ENCODE measurements at places on chromosomes 3 and 15.

- no peak overlapping the region for H3K27ac ChIP-seq
- H3K27me3 ChIP-seq: no peaks in the 10 kb centered on the region
- peaks cover 9% of the 10 kb centered on the region for H3K36me3 ChIP-seq
- no peak overlapping the region for H3K4me3 ChIP-seq
Measured at GRCh38 chr15:80721476-80721875, 26.4 kb downstream of the ABHD17C start.

DNA sequence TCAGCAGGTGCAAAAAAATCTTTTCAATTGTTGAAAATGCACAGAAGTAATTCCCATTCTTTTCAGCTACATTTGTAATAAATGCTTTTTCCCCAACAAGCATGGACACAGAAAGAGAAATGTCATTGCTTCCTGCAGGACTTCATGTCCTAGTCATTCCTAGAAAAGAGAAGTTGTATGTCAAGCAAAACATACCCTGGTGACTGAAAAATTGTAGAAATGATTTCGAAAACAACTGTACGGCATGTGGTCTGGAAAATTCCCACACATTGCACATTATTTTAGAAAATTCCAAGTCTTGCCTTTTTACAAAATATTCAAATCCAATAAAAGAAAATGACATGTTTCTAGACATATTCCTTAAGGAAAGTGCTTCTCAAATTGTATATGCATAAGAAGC, 50.4 kb upstream of the ALCAM start:
- no peak overlapping the region for H3K27ac ChIP-seq
- H3K27me3 ChIP-seq: no peaks in the 10 kb centered on the region
- H3K4me1 ChIP-seq: no peaks in the 10 kb centered on the region
- H3K36me3 ChIP-seq: no peaks in the 10 kb centered on the region
- no peak overlapping the region for H3K4me3 ChIP-seq

DNA sequence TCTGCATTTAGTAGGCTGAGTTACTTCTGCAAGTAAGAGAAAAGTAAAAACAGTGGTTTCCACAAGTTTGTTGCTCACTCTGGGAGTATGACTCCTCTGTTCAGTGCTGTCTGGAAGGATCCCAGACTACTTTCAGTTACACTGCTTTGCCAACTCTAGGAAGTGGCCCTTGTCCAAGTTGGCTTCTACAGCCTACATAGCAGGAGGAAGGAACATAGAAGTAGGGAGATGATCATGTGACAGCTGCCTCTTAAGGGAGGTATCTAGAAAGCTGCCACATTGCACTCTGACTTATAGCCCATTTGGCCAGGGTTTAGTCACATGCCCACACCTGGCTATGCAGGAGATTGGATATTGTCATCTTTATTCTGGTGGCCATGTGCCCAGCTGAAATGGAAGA, 298.1 kb downstream of the NSUN3 start:
- no peak overlapping the region for H3K27ac ChIP-seq
- no peak overlapping the region for H3K4me3 ChIP-seq
- H3K36me3 ChIP-seq: no peaks in the 10 kb centered on the region
- H3K4me1 ChIP-seq: peaks cover 23% of the 10 kb centered on the region
- no peaks in the 10 kb centered on the region for H3K27me3 ChIP-seq

DNA sequence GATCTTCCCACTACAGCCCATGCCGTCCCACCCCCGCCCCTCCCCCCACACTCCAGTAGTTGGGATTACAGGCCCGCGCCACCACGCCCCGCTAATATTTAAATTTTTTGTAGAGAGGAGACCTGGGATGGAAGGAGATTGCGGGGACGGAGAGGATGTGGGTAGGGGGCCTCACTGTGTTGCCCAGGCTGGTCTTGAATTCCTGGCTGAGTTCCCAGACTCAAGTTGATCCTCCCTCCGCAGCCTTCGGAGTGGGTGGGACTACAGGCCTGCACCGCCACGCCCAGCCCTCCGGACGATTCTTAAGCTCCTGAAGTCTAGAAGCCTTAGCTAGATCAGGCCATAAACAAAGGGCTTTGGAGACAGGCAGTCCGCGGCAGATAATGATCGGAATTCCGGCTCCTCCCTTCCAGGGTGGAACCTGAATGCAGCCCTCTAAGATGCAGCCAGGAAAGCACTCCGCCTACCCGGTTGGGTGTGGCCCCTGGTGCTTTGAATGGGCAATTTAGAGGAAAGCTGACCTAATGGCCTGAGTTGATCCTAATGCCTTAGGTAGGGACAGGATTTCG, at the start of gene DPPA2:
Gene DPPA2 (minus strand): TSS at position 356 of the 569 bp plus-strand sequence. CDS start 1,975 bp downstream, outside the sequence.
- H3K36me3 ChIP-seq: peaks cover 3% of the 10 kb centered on the region
- no peak within 1 kb of the TSS for H3K4me3 ChIP-seq
- H3K27me3 ChIP-seq: no peaks in the 10 kb centered on the region
- no peak for DNase-seq
